ENCODE measurements at places on chromosomes 12 and 14. TPM values are rescaled to one million over a fixed set of nuclear protein-coding genes. Genes with fewer than 3 reads are reported as not detected.

MGP gene
- polyA plus RNA-seq: not detected

KRT72 gene
- polyA plus RNA-seq: not detected

RERG gene
- not detected for polyA plus RNA-seq

FBXL14 gene
- polyA plus RNA-seq: 20.5 TPM

CLEC1B gene
- polyA plus RNA-seq: not detected

GDF3 gene
- not detected for polyA plus RNA-seq

P2RX2 gene
- not detected for polyA plus RNA-seq

SLC25A21 gene
- polyA plus RNA-seq: not detected

C12orf50 gene
- polyA plus RNA-seq: not detected

YLPM1 gene
- 15.6 TPM for polyA plus RNA-seq

CD27 gene
- 264 TPM for polyA plus RNA-seq

ZBTB42 gene
- polyA plus RNA-seq: 1.0 TPM

ABCD2 gene
- polyA plus RNA-seq: 1.5 TPM

DHRS2 gene
- not detected for polyA plus RNA-seq

ANO2 gene
- polyA plus RNA-seq: not detected

RNU4-1 gene
- polyA plus RNA-seq: not detected

LALBA gene
- not detected for polyA plus RNA-seq

RIMKLB gene
- polyA plus RNA-seq: 10.9 TPM

NINJ2 gene
- 15.8 TPM for polyA plus RNA-seq

SYNDIG1L gene
- not detected for polyA plus RNA-seq

KRT83 gene
- not detected for polyA plus RNA-seq

KRT82 gene
- polyA plus RNA-seq: not detected

ASIC1 gene
- not detected for polyA plus RNA-seq

PRR4 gene
- polyA plus RNA-seq: 3.5 TPM

TAS2R7 gene
- polyA plus RNA-seq: not detected

ANO4 gene
- not detected for polyA plus RNA-seq

KCNA5 gene
- not detected for polyA plus RNA-seq

CLEC2A gene
- not detected for polyA plus RNA-seq

KRT73 gene
- polyA plus RNA-seq: not detected

FLRT2 gene
- not detected for polyA plus RNA-seq

APOLD1 gene
- 0.23 TPM for polyA plus RNA-seq

OR11G2 gene
- polyA plus RNA-seq: not detected

TTC6 gene
- polyA plus RNA-seq: not detected

SPSB2 gene
- 10.6 TPM for polyA plus RNA-seq

KRT74 gene
- polyA plus RNA-seq: not detected

ARID2 gene
- 6.2 TPM for polyA plus RNA-seq

BEST3 gene
- polyA plus RNA-seq: not detected

ARHGAP9 gene
- 129 TPM for polyA plus RNA-seq

TC2N gene
- 8.9 TPM for polyA plus RNA-seq

NTF3 gene
- not detected for polyA plus RNA-seq

LPCAT3 gene
- 11.6 TPM for polyA plus RNA-seq

LUM gene
- not detected for polyA plus RNA-seq

GUCY2C gene
- polyA plus RNA-seq: 0.85 TPM

GPX2 gene
- not detected for polyA plus RNA-seq

All from IgD-negative memory B cell (primary cell).